ENCODE measurements at places on chromosomes 1 and 21.

- no peak for DNase-seq
Observed at GRCh38 chr1:167627865-167628641, 2.0 kb upstream of the RCSD1 start.

- no peak for DNase-seq
Observed at GRCh38 chr1:58307431-58307830, 239.1 kb downstream of the OMA1 start.

DNA sequence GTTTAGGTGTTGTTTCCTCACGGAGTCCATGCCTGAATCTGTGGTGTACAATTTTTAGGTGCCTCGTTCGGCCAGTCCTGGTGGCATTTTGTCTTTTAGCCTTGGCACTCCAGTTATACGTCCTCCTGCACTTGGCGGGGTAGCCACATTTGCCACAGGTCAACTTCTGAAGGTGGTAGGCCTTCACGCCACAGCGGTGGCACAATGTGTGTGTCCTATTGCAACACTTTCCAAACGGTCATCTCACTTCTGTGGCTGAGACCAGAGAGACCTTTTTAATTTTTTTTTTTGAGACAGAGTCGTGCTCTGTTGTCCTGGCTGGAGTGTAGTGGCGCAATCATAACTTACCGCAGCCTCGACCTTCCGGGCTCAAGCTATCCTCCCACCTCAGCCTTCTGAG, 49.1 kb downstream of the CAMTA1 start:
- no peak for DNase-seq

- no peak for DNase-seq
Observed at GRCh38 chr1:7257225-7257624, 472.0 kb downstream of the CAMTA1 start.

- no peak for DNase-seq
Observed at GRCh38 chr1:206704226-206704625, 19.5 kb downstream of the MAPKAPK2 start.

DNA sequence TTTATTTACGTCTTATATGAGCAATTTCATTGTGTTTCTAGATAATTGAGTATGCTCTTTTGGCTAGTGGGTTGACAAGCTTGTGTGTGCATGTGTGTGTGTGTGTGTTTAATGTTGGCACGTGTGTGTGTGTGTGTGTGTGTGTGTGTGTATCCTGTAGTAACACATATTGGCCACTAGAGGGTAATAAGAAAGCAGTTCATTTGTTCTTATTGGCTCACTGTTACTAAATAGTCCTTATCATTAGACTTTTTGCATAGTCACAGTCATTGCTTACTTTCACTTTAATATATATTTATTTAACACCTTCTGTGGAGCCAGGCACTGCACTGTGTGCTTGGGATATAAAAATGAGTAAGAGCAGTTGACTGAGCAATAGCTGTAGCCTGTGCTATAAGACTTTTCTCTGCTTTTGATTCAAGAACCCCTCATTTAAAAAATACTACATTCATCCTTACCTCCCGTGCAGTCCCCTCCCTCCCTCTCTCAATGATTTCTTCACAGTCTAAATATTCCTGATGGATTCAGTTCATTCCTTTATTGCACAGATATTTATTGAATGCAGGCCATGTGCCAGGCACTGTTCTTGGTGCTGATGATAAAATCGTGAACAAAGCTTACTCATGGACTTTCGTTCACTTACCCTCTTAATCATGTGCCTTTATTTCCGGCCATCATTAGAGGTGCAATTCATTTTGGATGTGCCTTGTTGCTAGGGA, 96.7 kb downstream of the DYRK1A start:
- DNase-seq = peak; percentile 57

DNA sequence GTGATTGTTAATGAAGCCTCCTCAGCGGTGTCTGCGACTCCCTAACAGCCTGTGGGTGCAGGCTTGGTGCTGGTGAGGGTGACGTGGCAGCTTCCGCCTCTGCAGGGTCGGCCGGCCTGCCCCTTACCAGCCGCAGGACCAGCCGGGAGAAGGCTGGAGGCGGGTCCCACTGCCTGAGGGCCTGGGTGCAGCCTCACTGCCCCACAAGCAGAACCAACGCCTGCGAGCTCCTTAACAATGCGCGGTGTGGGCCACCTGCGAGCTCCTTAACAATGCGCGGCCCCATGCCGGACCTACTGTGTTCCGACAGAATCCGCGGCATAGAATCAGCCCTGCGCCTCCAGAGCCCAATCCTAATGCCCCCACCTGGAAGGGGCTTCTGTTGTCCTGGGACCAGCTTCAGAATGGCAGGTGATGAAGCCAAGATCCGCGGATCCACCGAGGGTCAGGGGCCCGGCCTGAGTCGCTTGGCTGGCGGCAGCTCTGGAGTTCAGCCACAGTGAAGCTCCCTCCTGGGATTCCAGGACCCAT, 54.4 kb upstream of the AJAP1 start:
- no peak for DNase-seq

Data from NCI-H446 treated with DMSO at 0.1 percent for 48 hours (cell line).